ENCODE measurements at places on chromosomes 1 and 21.

GRCh38 chr1:200642481-200642880, 21.9 kb upstream of the KIF14 start:
- DNase-seq, result no peak

DNA sequence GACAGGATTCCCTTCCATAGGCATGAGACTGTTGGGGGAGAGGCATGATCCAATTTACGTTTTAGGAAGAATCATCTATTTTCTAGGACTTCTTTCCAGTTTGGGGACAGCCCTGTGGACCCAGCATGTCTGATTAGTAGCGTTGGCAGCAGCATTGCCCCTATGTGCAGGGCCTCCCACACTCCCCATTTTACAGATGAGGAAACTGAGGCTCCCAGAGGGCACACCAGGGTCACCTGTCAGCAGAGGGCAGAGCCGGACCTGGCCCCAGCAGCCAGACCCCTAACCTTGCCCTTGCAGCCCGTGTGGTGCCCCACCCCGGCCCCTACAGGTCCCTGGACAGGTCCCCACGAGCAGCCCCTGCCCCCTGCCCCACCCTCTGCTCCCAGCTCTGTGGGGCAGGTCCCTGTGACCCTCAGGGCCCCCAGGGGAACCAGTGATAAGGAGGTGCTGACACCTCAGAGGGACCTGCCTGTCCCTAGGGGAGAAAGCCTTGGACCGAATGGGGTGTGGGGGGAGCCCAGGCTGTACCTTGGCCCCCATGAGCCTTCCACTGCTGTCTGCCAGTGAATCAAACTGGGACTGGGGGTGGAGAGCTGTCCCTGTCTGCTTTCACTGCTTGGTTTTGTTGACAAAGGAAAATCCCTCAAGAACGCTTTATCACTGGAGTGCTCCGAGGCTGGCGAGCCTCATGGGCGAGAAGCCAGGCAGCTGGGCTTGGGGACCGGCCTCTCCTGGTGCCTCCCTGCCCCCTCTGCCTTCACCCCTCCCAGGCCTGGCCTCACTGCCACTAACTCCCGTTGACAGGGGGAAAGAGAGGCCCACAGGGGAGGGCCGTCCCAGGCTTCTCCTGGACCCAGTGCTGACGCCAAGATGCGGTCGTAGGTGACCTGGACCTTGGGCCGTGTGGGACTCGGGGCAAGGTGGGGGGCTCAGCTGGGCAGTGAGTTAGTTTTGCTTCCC, 39.4 kb upstream of the CCDC27 start:
- DNase-seq, result no peak

- no peak for DNase-seq
Observed at GRCh38 chr1:197948926-197949899, 32.0 kb downstream of the LHX9 start.

DNA sequence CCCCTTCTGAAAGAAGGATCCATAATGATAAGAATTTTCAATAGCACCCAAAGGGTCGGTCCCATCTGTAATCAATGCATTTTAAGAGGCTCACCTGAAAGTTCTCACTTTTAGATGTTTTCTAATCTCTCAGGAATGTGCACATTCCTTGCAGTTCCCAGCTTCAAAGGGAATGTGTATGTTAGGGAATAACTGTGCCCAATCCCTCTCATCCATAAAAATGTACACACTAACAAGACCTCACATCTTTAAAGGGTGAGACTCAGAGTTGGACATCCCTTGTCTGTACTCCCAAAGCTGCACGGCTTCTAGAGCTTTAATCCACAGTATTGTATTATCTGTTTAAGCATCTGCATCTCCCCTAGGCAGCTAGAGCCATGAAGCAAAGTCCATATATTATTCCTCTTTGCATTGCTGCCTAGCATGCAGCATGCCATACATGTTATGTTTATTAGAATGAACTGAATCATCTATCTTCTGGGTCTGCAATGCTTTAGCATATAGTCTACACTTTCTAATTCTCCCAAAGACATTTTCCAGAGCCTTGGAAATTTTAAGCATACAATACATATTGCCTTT, 9.3 kb upstream of the CCN1 start:
- DNase-seq, result no peak

GRCh38 chr1:222539951-222540597, 7.8 kb downstream of the HHIPL2 start:
- DNase-seq, result no peak

DNA sequence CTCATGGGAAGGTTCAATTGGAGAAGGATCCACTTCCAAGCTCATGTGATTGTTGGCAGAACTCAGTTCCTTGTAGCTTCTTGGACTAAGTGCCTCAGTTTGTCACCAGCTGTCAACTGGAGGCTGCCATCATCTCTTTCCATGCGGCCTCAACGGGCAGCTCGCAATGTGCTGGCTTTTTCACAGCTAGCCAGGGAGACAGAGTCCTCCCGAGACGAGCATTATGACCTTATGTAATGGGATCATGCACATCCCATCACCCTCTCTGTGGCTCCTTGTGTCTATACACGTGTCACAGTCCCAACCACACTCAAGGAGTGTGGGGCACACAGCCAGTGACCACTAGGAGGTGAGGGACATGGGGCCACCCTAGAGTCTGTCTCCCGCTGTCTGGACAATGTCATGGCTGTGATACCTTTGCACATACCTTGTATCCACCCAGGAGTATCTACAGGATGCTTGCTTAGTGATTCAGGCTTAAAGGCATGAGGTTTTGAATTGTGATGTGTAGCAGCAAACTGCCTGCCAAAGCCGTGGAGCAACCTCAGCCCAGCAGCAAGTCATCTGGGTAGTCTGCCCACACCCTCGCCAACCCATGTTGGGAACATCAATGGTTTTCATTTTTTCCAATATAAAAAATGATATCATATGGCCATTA, 3.9 kb upstream of the KRTAP10-6 start:
- DNase-seq, result no peak
